ENCODE measurements at places on chromosomes 1 and 21. TPM values are rescaled to one million over a fixed set of nuclear protein-coding genes. Genes with fewer than 3 reads are reported as not detected.
A peak's percentile ranks its signal among the peaks of the same experiment; 100 is the strongest.

DNA sequence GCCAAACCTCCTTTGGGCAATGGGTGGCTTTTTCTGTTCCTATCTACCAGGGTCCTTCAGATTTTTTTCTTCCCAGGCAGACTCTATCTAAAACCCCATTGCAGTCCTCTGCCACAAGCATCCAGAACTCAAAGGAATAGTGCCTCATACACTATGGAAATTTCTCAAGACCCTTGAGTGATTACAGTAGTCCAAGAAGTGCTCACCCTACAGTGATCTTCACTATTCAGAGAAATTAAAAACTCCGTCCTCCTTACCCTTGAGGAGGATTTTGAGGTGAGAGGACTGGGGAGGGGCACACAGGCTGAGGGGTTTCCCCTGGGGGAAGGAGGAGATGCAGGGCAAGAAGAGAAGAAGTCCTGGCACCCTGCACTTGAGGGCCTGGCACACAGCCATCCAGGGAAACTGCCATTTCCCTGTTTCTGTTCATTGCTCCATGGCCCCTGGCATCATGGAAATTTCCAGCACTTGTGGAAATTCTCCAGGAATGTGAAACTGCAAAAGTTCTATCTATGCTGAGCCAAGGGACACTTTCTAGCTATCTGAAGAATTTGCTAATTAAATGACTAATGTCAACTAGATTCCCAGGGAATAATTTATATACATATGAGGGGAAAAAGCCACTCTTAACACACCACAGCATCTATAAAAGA, 102.5 kb upstream of the ATP1B1 start:
- no peaks in the 10 kb centered on the region for H3K27me3 ChIP-seq
- H3K4me1 ChIP-seq: no peaks in the 10 kb centered on the region
- no peak for DNase-seq
- no peak overlapping the region for H3K27ac ChIP-seq
- H3K36me3 ChIP-seq: no peaks in the 10 kb centered on the region

The RPE65 gene
- total RNA-seq: not detected

The NTNG1 gene
- total RNA-seq: 1.4 TPM

DNA sequence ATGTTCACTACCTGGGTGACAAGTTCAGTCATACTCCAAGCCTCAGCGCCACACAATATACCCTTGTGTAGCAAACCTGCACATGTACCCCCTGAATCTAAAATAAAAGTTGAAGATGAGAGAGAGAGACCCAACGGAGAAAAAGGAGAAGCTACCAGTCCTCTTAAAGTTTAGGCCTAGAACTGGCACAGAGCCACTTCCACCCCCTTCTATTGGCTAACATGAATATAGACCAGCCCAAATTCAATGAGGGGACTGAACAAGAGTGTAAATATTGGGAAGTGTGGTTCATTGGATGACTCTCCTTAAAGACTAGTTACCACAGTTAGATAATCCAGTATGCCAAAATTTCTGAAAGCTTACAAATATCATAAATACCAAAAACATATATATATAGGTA, 139.9 kb upstream of the ATP1B1 start:
- no peaks in the 10 kb centered on the region for H3K4me1 ChIP-seq
- no peak for DNase-seq
- H3K4me3 ChIP-seq: no peak overlapping the region

- no peaks in the 10 kb centered on the region for H3K27me3 ChIP-seq
- no peak overlapping the region for H3K27ac ChIP-seq
- DNase-seq: no peak
- H3K4me1 ChIP-seq: no peaks in the 10 kb centered on the region
- no peaks in the 10 kb centered on the region for H3K36me3 ChIP-seq
- no peak overlapping the region for H3K4me3 ChIP-seq
Observed at GRCh38 chr1:244974106-244974505, 109.8 kb upstream of the HNRNPU start.

The PFDN2 gene
- 76.8 TPM for total RNA-seq

DNA sequence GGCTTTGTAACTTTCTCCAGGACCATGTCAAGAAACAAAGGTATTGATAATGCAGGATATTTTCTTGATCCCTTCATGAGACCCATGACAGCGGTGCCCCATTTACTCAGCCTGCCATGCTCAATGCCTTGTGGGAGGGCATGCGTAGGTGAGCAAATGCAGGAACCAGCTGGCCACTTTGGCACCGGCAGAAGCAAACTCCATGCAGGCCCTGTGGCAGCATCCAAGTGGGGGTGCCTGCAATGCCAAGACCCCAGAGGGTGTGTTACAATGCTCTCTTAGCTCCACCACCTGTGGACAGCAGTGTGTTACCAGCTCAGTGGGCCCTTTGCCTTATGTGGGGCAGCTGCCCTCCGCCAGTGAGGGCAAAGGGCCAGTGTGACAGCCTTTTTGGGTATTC, 108.1 kb downstream of the ATP1B1 start:
- no peak overlapping the region for H3K27ac ChIP-seq
- no peaks in the 10 kb centered on the region for H3K36me3 ChIP-seq
- DNase-seq: no peak
- no peaks in the 10 kb centered on the region for H3K4me1 ChIP-seq
- H3K4me3 ChIP-seq: no peak overlapping the region

GRCh38 chr1:209421186-209421585, 162.3 kb upstream of the CAMK1G start:
- no peak for DNase-seq
- no peak overlapping the region for H3K27ac ChIP-seq
- no peak overlapping the region for H3K4me3 ChIP-seq
- no peaks in the 10 kb centered on the region for H3K36me3 ChIP-seq
- no peaks in the 10 kb centered on the region for H3K27me3 ChIP-seq

DNA sequence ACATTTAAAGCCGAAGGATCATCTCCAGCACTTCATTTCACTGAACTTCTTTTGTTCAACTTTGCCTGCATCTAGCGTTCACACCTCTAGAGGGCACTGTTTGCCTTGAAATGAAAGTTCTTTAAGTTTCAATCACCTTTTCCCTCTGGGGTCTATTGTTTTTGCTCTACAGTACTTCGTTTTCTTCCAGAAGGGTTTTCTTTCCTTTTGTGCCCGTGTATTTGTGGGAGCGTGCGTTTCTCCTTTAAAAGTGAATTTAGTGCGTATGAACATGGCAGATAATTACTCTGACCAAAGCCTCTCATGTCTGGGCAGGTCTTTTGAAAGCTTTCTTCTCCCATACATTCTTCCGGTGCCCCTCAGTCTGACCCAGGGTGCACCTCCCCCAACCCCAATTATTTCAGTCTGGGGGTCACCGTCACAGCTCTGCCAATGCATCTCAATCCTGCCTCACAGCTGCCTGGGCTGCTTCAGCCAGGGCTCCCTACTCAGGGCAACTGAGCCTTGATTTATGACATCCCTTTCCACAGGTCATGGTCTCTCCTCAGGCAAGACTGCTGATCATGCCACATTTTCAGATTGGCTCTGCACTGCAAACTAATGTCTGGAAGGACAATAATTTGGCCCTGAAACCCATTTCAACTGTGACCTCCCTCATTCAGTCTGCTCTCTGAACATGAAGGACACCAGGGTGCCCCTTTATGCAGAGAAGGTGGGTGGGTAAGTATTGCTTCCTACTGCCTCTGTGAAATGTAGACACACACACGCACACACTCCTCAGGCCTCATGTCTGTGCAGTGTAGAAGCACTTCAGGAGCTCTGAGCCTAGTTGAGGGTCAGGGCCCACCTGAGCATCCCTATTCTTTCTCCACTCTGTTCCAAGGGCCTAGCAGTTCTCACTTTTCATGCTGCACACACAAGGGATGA, 88.6 kb downstream of the NUF2 start:
- H3K4me3 ChIP-seq: no peak overlapping the region
- no peaks in the 10 kb centered on the region for H3K36me3 ChIP-seq
- peaks cover 9% of the 10 kb centered on the region for H3K4me1 ChIP-seq
- DNase-seq: no peak

GRCh38 chr1:92184632-92185031, 33.1 kb upstream of the C1orf146 start:
- H3K27me3 ChIP-seq: no peaks in the 10 kb centered on the region
- no peak for DNase-seq
- no peaks in the 10 kb centered on the region for H3K36me3 ChIP-seq
- no peak overlapping the region for H3K27ac ChIP-seq
- H3K4me1 ChIP-seq: no peaks in the 10 kb centered on the region

- no peaks in the 10 kb centered on the region for H3K36me3 ChIP-seq
- H3K4me1 ChIP-seq: peaks cover 25% of the 10 kb centered on the region
- no peak for DNase-seq
- H3K27me3 ChIP-seq: peaks cover 10% of the 10 kb centered on the region
- H3K4me3 ChIP-seq: peak overlapping the region; percentile 67
Observed at GRCh38 chr1:15152318-15153183, 996 bp upstream of the TMEM51 start.
